Stimulated activated CD4-positive, alpha-beta T cell treated with anti-CD3 and anti-CD28 coated beads, Interleukin-12 subunit alpha, Interleukin-12 subunit beta, amount 100 ng/mL, for 48 hours (primary cell): ENCODE measurements at places on chromosomes 12 and 14.
A peak's percentile ranks its signal among the peaks of the same experiment; 100 is the strongest.

- no peak for DNase-seq
Measured at GRCh38 chr12:5033883-5034282, 9.8 kb upstream of the KCNA5 start.

- DNase-seq = no peak
Measured at GRCh38 chr14:62657376-62657775, 387.9 kb downstream of the KCNH5 start.

DNA sequence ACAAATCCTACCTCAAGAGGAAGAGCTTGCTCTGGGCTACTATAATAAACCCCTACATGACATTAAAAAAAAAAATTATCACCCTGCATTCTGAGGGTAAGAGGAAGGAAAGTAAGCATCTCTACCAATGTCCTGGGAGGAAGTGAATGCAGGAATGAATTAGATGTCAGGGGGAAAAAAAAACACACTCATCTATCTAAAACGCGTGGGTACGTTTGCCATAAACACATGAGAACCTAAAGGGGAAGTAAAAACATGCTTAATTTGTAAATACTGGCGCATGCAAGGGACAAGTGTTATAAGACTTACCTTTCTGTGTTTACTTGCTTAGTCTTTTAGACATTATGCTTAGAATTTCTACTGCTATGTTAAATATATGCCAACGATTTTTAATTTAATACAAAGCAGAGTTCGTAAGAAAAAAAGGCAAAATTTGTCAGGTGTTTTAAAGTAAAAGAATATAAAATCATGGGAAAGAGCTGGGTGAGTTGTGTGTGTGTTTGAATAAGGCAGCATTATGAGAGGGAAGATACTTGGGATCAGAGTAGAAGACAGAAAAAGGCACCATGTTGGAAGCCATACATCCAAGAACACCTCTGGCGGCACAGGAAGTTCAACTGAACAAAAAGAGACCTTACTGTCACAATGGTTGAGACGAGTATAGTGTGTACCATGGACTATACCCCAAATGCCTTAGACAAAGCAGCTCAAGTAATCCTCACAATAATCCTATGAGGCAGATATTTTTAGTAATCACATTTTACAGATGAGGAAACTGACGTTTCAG lies 1.5 kb downstream of the TMED8 start:
- DNase-seq = no peak

DNA sequence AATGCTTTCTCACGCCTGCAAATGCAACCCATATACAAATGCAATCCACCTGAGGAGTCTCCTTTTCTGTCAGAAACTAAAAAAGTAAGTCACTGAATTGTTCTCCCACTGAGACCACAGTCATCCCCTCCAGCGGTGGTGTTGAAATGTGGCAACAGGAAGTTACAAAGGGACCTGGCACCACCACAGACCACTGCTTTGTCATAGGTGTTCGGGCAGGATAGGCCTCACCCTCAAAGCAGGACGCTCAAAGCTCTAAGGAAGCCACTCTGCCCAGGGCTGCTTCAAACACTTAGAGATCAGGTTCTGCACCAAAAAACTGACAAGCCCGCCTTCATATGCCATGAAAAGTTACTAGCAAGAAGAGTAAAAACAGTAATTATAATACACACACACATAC lies 11.3 kb downstream of the PHLDA1 start:
- peak; percentile 75 for DNase-seq

- DNase-seq = no peak
Measured at GRCh38 chr12:44379831-44380230, 496.3 kb downstream of the NELL2 start.

DNA sequence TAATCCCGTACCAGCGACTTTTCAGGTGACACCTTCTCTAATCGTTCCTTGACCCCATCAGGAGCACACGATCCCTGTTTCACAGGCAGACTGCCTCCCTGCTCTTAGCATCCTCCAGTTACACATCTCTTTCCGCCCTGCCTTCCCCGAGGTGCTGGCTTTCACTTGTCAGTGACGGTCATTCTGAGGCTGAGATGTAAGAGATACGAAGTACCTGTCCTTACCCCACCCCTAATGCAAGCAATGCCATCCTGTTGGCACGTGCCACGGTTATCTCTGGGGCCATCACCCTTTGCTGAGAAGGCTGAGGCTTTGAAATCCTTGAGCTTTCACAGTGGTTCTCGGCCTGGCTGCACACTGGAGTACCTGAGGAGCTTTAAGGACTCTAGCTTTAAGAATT lies 24.4 kb downstream of the B4GALNT3 start:
- no peak for DNase-seq

- DNase-seq = no peak
Measured at GRCh38 chr14:69441948-69442347, 42.6 kb upstream of the PLEKHD1 start.
